ENCODE measurements at places on chromosomes 11 and 22.

GRCh38 chr11:1531449-1532013 is 40.5 kb downstream of the DUSP8 start:
- no peak for DNase-seq

DNA sequence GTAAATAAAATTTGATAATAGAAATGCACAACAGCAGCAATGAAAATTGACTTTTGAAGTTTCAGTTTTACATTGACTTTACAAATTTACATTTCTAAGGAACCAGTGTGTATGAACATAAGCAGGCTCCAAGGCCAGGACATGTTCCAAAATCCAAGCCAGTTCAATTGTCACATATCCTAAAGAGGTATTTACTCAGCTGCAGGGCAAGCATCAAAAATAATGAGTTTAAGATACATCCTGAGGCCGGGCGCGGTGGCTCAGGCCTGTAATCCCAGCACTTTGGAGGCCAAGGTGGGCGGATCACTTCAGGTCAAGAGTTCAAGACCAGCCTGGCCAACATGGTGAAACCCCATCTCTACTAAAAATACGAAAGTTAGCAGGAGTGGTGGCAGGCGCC is 39.0 kb upstream of the AKIP1 start:
- DNase-seq, result no peak

DNA sequence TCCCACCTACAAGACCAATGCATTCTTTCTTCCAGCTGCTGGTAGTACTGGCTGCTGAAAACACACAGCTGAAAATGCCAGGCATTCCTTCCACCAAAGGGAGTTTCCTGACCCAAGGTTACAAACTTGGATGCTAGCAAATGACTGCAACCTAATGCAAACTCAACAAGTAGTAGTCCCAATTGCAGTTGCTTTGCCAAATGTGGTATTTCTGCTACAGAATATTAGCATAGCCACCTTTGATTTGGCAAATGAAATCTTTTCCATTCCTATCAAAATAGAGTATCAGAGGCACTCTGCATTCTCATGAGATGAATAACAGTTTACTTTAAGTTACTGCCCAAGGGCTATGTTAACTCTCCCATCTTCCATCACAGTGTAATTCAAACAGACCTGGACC is 172.0 kb upstream of the ARHGAP42 start:
- DNase-seq, result no peak

- DNase-seq, result no peak
Measured at GRCh38 chr11:87384078-87384729, 346.5 kb downstream of the TMEM135 start.

GRCh38 chr22:46653596-46653995 is 33.4 kb downstream of the GRAMD4 start:
- DNase-seq, result no peak

DNA sequence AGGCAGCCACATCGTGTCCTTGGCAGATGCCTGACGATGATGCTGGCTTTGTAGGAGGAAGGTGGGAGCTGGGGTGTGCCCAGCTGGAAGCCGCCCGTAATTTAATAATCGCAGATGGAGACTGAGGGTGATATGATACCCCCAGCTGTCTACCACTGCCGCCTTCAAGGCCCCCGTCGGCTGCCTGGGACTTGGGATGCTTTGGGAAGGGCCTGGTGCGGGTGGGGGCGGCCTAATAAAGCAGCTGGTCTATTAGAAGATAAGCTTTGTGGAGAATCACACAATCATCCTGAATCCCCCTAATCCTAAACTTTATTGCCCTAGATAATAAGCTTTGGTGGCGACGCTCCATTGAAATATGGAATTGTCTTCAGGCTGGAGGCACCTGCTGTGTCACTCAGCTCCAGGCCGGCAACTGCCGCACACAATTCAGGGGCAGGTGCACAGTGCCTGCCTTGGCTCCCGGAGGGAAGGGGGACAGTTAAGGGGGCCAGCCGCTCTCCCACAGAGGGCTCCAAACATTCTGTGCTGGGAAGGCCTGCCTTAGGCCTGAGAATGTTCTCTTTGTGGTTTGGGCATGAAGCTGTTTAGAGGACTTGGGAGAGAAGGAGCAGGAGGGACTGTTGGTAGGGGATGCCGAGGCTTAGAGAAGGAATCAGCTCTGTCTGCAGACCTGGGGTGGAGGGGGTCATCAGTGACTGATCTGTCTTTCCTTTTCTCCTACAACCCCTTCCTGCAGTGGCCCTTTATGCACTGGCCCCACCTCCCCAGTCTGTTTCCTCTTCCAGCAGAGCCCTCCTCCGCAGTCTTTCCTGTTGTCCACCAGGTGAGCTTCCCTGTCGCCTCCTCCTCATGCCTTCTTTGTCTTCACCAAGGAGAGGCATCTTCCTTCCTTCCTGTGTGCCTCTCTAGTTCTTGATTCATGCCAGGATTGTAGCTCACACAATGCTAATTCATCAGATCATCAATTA is 65.3 kb downstream of the ARL14EP start:
- DNase-seq, result no peak

DNA sequence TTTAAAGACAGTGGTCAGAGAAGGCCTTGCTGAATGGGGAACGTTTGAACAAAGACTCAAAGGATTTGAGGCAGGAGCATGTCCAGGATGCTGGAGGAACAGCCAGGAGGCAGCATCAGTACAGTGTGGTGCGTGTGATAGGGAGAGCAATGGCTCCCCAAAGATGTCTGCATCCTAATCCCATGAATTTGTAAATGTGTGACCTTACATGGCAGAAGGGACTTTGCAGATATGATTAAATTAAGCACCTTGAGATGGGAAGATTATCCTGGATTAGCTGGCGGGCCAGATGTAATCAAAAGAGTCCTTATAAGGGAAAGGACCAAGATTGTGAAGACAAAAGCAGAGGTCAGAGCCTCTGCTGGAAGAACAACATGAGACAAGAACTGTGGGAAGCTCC is 24.6 kb upstream of the FAT3 start:
- no peak for DNase-seq

GRCh38 chr11:117809236-117810055 is 12.4 kb upstream of the DSCAML1 start:
- no peak for DNase-seq

GRCh38 chr11:8810540-8811301 is 100.3 kb upstream of the AKIP1 start:
- no peak for DNase-seq

DNA sequence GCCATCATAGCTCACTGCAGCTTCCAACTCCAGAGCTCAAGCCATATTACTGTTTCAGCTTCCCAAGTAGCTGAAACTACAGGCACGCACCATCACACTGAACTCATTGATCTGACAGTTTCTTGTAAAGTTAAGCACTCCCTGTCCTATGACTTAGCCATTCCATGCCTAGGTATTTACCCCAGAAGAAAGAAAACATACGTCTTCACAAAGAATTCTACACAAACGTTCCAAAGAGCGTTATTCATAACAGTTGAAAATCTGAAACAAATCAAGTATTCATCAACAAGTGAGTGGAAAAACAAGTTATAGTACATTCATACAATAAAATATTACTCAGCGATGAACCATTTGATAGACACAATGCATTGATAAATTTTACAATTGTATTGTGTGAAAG is 7.8 kb upstream of the NLRP10 start:
- DNase-seq, result no peak

GRCh38 chr11:121198491-121198890 is 94.1 kb upstream of the SC5D start:
- no peak for DNase-seq

Measured in stimulated activated CD8-positive, alpha-beta memory T cell treated with anti-CD3 and anti-CD28 coated beads, Interleukin-4, amount 100 ng/mL, for 1 hour (primary cell).